ENCODE measurements at places on chromosomes 12 and 14. TPM values are rescaled to one million over a fixed set of nuclear protein-coding genes. Genes with fewer than 3 reads are reported as not detected.

DNA sequence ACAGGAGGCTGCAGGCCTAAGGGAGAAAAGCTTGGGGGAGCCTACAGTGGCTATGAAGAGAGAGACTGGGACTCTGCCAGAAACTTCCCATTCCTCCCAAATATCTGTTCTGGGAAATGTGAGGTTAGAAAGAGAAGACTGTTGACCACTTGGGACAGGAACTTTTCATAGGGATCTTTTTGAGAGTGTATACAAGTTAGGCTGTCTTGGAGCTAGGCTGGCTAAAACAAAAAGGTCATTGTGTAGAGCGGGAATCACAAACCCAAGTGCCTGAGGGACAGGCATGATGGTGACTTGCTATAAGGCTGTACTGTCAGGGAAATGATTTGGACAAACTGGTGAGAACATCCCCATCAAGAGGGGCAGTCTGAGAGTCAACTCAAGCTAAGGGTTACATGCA is 175.1 kb downstream of the GRIP1 start:
- DNase-seq, result no peak

Gene PLEKHD1
- 0.24 TPM for total RNA-seq

GRCh38 chr12:46722394-46723185 is 103.2 kb downstream of the SLC38A4 start:
- no peak for DNase-seq

DNA sequence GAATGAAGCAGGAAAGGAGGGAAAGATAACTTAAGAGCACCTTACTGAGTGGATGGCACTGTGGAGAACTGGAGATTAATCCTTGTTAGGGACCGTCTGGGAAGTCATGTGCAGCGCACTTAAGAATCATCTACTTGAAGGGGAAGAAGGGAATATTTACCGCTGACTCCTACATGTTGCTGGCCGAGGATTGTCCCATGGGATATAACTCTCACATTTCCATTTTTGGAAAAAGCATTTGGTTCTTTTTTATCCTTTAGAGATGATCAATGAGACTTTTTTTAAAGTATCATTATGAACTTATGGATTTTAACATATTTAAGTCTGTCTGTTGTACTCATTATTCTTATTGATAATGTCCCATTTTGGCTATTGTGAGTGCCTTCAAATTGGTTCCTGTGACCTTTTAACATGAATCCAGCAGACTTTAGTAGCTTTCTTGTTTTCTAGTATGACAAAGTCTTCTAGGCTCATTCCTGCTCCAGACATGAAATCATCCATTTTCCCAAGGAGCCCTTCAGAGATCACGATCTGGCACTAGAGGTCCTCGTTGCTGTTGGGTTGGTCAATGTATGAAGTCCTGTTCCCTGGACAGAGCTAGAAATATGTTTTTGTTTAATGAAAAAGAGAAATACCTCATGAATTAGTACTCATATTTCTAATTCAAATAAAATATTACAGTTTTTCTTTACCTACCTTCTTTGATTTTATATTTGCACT is 20.2 kb upstream of the FAM234B start:
- DNase-seq, result no peak

GRCh38 chr12:2510045-2510444 is 284.7 kb upstream of the FKBP4 start:
- DNase-seq, result no peak

DNA sequence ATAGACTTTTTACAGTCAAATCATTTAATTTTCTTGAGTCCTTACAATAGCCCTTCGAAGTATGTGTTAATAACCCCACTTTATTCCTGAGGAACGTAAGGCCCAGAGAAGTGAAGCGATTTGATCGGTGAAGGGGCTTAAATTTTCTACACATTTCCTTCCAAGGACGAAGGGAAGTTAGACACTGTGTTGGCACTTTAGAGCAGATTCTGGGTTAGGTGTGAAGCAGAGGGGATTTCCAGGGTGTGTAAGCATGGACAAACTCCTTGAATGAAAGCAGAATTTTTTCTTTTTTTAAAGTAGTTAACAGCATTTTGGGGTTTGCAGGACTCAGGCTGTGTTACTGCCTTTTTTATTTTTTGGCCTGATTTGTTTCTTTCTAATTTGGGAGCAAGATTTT is 38.9 kb downstream of the PRORP start:
- DNase-seq, result no peak

- no peak for DNase-seq
These were observed 504.9 kb downstream of the VRK1 start for GRCh38 chr14:97301931-97302559.

Gene HOXC11
- total RNA-seq, result not detected

DNA sequence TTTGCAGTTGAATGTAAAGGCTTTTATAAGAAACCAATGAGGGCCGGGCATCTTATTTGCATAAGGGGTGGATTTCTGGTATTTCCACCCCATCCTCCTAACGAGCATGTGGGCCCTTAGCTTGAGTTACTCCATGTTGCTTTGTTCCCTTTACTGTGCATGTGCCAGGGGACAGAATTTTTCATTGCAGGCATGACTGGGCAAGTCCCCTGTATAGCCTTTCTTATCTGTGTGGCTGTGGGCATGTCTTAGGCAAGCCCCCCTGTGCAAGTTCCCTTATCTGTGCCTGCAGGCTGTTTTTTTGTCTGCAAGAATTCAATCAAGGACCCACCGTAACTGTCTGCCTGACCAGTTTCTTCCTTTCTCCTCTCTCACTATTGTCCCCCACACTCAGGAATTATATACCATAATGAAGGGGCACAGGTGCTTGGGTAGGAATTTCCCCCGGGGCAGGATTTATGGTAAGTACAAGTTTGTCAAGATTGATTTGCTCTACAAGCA is 152.2 kb upstream of the CNOT2 start:
- no peak for DNase-seq

GRCh38 chr12:51592034-51592705 is 1.1 kb downstream of the SCN8A start:
- no peak for DNase-seq

- DNase-seq, result no peak
These were observed 63.8 kb downstream of the SUSD6 start for GRCh38 chr14:69675245-69675583.

Gene SIX1
- total RNA-seq, result not detected

GRCh38 chr12:14239350-14239934 is 126.0 kb upstream of the ATF7IP start:
- DNase-seq, result peak; percentile 48

Gene SLC38A4
- total RNA-seq, result not detected

DNA sequence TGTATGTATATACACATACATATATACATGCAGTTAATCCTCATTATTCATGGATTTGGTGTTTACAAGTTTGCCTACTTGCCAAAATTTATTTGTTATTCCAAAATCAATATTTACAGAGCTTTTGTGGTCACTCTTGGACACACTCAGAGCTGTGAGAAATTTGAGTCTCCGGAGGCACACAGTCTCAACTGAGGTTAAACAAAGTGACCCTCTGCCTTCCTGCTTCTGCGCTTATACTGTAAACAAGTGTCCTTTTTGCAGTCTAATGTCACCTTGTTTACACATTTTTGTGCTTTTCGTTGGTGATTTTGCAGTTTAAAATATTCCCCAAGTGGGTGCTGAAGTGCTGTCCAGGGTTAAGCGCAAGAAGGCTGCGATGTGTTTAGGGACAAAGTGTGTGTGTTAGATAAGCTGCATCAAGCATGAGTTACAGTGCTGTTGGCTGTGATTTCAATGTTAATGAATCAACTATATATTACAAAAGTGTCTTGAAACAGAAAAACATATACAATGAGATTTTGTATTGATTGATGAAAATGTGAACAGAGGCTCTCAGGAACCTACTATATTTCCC is 13.1 kb upstream of the LTA4H start:
- DNase-seq, result no peak

Gene LALBA
- not detected for total RNA-seq

Measured in activated B cell treated with CpG ODN at 0.5 μM for 24 hours (primary cell).